CD4-positive, CD25-positive, alpha-beta regulatory T cell (primary cell): ENCODE measurements at places on chromosomes 1 and 21. TPM values are rescaled to one million over a fixed set of nuclear protein-coding genes. Genes with fewer than 3 reads are reported as not detected.

DNA sequence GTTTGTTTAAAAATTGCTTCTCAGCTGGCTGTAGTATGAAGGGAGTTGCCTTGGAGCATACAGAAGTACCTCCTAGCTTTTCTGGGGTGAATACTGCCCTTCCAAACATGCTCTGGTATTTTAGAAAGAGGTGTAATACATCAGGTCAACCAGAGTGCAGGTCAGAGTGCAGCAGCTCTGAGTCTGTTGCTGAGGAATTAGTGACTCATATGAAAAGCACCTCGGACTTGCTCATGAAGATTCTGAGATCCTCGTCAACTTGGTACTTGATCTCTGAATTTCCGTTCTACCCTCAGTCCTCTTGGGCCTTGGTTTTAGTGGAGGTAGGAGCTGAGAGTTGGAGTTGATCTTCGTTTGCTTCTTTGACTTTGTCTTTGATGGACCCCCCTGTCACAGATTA is 67.3 kb downstream of the NOS1AP start:
- no peak for DNase-seq

DNA sequence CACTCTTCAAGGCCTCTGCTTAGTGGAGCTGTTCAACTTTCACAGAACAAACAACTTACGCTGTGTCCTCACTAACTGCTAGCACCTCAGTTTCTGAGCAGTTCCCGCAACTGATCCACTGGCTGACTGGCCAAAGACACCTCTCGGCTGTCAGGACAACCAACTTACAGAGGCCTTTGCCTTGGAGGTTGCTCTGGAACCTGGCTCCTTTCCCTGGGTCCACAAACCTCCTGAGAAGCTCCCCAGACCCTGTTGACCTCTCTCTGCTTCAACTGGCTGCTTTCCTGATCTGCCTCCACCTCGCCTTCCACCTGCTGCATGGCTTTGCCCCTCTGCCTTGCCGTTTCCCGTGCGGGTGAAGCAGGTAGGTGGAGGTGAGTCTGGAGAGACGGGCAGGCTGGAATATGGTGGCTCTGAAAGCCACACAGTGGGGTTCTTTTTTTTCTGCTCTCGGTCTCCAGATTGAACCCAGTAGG is 13.0 kb downstream of the BTBD19 start:
- no peak for DNase-seq

DNA sequence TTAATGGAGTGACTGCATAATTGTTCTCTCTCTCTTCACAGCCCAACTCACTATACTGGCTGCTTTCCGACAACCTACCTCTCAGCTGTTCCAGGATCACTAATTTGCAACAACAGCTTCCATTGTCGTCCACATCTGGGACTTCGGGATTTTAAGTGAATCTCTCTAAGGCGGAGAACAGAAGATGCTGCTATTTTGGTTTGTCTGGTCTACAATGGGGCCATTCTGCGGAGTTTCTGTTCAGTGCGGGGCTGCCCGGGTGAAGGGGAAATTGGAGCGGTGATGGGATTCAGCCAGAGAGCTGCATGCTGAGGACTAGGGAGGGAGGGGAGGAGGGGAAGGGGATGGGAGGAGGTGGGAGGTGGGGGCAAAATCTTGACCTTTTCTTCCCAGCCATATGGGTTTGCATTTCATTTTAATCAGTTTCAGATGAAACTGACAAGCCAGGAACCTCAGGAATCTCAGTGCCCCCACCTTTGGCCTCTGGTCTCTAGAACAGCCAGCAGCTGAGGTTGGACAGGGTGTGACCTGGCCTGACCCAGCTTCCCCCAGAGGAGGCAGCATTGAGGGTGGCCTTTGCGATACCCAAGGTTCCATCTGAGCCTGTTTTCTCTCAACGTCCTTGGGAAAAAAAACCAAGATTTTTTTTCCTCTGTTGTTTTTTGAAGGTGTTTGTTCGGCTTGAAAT is 6.9 kb upstream of the SRP9 start:
- DNase-seq = no peak

DNA sequence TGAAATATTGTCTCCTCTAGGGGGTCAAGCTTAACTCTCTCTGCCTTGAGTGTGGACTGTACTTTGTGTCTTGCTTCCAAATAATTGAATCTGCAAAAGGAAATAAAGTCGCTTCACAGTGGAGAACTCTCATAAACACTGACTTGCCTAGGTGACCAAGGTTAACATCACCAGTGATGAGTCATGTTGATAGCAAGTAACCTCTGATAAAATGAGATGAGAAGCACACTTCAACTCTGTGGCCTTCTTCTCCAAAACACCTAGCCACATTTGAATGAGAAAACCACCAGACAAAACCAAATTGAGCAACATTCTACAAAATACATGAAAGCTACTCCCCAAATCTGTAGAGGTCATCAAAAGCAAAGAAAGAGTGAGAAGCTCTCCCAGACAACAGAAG is 37.6 kb downstream of the PDE4B start:
- no peak for DNase-seq

- DNase-seq = no peak
Observed at GRCh38 chr1:217642455-217642854, 11.3 kb downstream of the SPATA17 start.

DNA sequence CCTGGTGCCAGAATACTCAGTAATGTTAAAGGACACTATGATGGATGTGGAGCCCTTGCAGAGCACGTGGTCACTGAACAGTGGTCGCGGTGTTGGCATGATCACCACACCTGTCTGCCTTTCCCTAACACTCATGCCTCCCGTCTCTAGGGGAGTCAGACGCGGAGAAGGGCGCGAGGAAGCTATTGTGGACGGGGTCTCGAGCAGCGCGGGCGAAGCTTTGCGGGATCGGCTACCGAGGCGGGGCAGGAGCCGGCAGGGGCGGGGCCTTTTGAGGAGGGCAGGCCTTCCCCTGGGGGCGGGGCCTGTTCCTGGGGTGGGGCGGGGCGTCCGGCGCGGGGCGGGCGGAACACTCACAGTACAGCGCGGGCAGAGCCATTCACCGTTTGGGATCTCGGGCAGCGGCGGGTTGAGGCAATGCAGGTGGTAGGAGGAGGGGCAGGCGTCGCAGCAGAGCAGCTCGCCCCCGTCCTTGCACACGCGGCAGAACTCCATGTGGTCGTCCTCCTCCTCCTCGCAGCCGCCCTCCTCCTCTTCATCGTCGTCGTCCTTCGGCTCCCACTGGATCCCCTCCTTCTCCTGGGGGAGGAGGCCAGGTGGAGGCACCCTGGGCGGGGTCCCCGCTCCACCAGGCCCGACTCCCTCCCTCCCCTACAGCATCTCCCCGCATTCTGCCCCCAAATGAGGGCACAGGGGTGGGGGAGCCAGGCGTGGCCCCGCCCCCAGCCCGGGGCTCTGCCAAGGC is 31.5 kb downstream of the CHD5 start:
- peak; percentile 46 for DNase-seq

Gene BTF3L4
- 36.0 TPM for total RNA-seq

Gene ANKRD35
- total RNA-seq = 0.17 TPM
